ENCODE measurements at places on chromosomes 7 and 10.

DNA sequence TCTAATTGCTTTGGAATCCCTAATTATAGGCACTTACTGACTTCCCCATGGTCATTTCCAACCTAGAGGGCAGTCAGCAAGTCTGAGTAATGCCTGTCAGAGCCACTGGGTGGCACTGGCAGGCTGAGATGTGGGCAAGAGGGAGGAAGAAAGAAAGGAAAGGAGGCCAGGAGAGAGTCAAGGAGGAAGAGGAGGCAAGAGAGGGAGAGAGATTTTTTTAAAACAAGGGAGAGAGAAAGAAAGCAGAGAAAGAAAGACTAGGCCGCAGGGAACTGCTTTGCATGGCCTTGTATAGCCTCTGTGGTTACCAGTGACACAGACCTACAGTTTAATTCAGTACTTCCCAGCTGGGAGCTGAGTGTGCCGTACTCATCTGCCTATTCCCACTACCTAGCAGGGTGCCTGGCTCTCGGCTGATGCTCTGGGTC is 210.4 kb upstream of the ADO start:
- DNase-seq, result peak; percentile 62

DNA sequence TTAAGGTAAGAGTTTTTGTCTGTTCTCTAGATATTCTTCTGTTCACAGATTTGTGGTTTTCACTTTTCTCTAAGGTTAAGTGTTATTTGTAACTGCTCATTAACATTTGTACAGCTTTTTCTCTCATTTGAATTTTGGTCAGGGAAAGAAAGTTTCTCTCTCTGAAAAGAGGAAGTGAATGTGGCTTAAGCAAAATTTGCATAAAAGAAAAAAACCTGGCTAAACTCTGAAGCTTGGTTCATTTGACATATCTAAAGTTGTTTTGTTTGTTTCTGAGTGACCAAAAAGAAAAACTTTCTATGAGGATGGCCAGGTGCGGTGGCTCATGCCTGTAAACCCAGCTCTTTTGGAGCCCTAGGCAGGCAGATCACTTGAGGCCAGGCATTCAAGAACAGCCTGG is 22.0 kb upstream of the SLC26A4 start:
- DNase-seq, result no peak

GRCh38 chr7:69603351-69603750 is 5.1 kb downstream of the AUTS2 start:
- DNase-seq, result no peak

DNA sequence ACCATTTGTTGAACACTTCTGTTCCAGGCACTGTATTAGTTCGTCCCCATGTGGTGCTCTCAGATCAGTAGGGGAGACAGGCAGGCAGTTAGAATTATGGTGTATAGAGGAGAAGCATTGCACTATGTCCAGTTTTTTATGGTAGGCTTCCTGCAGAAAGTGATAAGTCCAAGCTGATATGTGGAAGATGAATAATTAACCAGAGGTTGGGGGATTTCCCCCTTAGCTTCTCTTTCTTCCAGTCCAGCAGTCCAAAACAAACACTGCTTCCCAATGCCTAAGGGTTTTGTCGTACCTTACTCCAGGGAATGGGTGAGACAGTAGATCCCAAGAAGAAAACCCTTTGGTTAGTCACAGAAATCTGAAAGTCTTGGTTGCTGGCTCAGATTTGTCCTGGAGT is 19.2 kb downstream of the HIF1AN start:
- no peak for DNase-seq

DNA sequence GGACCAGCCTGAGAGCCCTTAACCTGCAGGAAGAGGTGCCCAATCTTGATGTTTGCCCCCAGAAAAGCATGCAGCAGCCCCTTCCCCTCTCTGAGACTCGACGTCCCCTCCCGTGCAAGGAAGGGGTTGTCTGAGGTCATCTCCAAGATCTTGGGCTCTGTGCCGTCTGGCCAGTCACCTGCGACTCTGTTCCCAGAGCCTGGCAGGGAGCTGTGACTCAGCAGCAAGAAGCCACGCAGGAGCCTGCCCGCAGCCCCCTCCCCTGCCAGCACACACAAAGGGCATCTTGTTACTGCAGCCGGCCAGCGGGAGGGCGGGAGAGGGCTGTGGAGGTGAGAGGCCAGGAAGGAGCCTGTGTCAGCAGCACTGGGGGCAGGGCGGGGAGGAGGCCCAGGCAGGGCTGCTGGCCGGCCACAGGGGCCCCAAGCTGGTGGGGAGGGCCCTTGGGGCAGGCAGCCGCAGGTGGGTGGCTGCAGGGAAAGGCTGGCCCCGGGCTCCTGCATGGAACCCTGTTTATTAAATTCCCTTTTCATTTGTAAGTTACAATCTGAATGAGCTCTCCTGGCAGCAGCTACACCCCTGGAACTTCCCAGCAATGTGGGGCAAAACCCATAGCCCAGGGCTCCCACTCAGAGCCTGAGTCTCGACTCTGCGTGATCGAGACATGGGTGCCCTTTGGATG is 103.7 kb upstream of the ZMIZ1 start:
- DNase-seq, result no peak

- DNase-seq, result peak; percentile 24
Measured at GRCh38 chr7:155189590-155189989, 108.1 kb upstream of the INSIG1 start.

- DNase-seq, result peak; percentile 54
Measured at GRCh38 chr7:80312139-80312661, 177.6 kb downstream of the GNAI1 start.

- DNase-seq, result no peak
Measured at GRCh38 chr10:124496150-124496549, 34.5 kb downstream of the LHPP start.

GRCh38 chr7:145378197-145378596 is 542.3 kb upstream of the TPK1 start:
- no peak for DNase-seq

DNA sequence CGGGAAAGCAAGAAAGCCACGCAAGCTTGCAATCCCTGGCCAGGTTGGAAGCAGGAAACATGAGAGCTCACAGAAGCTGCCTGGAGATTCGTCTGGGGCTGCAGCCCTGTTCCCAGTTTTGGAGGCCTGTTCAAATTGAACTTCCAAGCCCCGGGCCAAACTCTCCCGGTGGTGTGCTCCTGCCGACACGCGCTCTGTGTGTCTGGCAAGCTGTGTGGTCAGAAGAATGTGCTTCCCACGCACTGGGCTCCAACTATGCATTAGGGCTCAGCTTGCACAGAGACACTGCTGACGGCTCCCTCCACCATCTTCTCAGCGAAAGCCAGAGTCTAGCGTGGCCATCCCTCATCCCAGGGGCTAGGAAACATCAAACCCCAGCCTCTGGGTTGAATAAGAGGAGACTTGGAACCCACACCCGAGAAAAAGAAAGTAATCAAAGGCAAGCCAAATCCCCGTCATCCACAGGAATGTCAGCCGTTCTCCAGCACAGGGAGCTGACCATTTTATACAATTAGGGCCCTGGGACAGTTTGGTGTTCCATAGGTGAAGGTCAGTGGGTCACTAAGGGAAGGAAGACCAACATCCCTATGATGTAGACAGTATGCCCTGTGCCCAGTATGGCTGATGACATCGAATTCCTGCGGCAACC is 107.2 kb downstream of the FGFR2 start:
- peak; percentile 77 for DNase-seq

GRCh38 chr7:510131-510481 is 9.5 kb downstream of the PDGFA start:
- DNase-seq, result no peak

- DNase-seq, result no peak
Measured at GRCh38 chr7:19587291-19587690, 121.5 kb downstream of the POLR1F start.

- no peak for DNase-seq
Measured at GRCh38 chr7:28920424-28920823, 37.7 kb downstream of the TRIL start.

DNA sequence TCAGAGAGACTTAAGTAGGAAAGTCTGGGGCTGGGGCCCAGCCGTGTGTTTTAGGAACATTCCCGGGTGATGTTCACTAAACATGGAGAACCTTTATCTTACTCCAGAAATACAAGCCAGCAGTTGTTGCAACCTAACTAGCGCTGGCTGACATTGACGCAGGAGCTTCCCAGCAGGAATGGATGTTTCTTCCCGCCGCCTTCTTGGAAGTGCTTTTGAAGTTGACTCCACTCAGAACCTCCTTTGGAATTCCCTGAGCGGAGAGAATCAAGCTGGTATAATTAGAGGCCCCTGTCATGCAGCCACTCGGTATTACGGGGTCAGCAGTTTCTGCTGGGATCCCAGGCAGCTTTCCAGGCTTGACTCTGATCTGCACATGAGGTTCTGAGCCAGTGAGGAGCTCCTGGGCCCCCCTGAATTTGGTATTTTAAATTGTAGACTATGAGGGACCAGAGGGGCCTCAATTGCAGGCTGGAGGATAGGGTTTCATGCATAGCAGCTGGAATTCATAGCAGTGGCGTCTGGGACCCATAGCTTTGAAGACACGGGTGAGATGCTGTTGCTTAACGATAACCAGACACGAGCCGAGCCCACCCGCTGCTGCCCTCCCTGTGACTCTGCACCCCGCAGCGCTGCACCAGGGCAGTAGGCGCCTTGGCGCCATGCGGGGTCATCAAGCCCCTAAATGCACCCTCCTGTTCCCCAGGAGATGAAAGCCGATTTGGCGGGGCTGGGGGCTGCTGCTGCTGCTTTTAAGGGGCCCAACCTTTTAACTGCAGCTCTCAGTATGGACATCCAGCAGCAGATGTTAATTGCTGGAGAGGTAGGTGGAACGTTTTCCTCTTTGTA is 61.8 kb downstream of the EEPD1 start:
- DNase-seq, result peak; percentile 70

GRCh38 chr10:117214401-117214800 is 17.1 kb downstream of the KCNK18 start:
- DNase-seq, result no peak

Data from right forelimb (tissue), 1 donor.